Bronchial smooth muscle cell (primary cell): ENCODE measurements at places on chromosomes 3 and 15. TPM values are rescaled to one million over a fixed set of nuclear protein-coding genes. Genes with fewer than 3 reads are reported as not detected.

MORC1 gene
- total RNA-seq, result not detected in 2 replicates

PTPRG gene
- total RNA-seq, result 28.7 and 32.6 TPM in 2 replicates

SYNPR gene
- total RNA-seq, result not detected in 2 replicates

CSPG5 gene
- total RNA-seq, result 0.09 and 0.16 TPM in 2 replicates

BFSP2 gene
- not detected in 2 replicates for total RNA-seq

TNFSF10 gene
- total RNA-seq, result 9.2 and 9.6 TPM in 2 replicates

CNTN3 gene
- 0.17 and 0.32 TPM in 2 replicates for total RNA-seq

GOLGA6L7 gene
- not detected in 2 replicates for total RNA-seq

PLA2G4F gene
- total RNA-seq, result under 0.01 TPM in 1 of 2 replicates, not detected in the other

GATM gene
- 0.16 and 0.17 TPM in 2 replicates for total RNA-seq
